ENCODE measurements at places on chromosomes 6 and 20. TPM values are rescaled to one million over a fixed set of nuclear protein-coding genes. Genes with fewer than 3 reads are reported as not detected.

DNA sequence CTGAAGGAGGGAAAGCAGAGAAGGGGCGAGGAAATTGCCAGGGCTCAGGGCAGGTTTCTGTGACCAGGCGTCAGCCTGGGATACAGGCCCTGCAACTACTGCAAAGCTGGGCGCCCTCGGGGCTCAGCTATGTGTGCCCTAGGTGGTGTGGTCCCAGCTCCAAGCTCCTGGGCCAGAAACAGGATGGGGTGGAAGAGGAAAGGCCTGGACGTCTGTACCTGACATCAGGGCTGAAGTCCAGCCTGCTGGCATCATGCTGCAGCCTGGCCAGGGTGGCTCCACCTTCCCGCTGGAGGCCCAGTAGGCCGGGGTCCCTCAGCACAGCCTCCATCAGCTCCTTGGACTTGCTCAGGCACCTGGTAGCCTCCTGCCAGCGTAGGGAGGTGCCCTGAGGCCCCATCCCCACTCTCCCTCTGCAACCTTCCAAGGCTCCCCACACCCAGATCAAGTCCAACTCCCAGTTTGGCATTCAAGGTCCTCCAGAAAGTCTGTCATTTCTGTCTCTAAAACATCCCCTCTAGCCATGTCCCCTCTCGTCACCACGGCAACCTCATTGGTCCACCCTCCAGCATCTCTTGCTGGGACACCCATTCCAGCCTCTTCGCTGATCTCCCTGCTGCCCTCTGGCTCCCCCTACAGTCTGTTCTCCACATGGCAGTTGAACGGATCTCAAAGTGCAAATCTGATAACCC is 38.2 kb downstream of the KIAA1755 start:
- no peaks in the 10 kb centered on the region for H3K36me3 ChIP-seq
- no peak overlapping the region for H3K27ac ChIP-seq
- H3K27me3 ChIP-seq, result no peaks in the 10 kb centered on the region
- peak; percentile 83 for DNase-seq

- H3K4me3 ChIP-seq, result no peak overlapping the region
- H3K27ac ChIP-seq, result peak overlapping the region; percentile 68
- H3K27me3 ChIP-seq, result no peaks in the 10 kb centered on the region
- H3K36me3 ChIP-seq, result no peaks in the 10 kb centered on the region
- no peak for DNase-seq
Observed at GRCh38 chr20:44646023-44646640, 5.4 kb downstream of the ADA start.

DNA sequence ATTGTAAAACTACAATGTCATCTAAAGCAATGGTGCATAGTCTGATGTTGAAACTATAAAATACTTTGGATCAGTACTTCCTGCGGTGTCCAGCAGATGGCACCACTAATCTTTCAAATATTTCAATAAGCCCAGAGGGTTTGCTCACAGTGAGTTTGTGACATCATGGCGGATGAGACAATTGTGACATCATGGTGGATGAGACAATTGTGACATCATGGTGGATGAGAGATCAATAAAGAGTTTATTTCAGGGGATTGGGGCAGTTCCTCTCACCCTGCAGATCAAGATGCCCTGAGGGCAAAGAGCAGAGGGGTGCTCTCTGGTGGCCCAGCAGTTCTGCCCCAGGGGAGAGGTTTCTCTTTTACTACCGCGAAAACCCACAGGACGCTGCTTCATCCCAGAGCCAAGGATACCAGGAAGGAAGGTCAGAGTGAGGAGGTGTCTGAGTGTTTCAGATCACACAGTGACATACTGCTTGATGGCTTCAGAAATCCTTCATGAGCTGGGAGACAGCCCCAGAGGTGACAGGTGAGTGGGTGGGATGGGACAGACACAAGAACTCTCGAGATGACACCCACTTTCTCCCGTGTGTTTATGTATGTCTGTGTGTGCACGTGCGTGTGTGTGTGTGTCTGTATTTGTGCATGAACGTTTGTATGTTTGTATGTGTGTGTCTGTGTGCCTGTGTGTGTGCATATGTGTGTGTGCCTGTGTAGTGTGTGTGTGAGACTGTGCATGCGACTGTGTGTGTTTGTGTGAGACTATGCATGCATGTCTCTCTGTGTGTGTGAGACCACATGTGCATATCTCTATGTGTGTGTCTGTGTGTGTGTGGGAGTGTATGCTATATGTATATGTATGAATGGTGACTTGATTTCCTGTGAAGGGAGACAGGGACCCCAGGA is 7.3 kb upstream of the ULBP2 start:
- no peak overlapping the region for H3K27ac ChIP-seq
- H3K27me3 ChIP-seq, result peaks cover 74% of the 10 kb centered on the region
- no peak for DNase-seq
- H3K4me3 ChIP-seq, result no peak overlapping the region
- H3K36me3 ChIP-seq, result peaks cover 4% of the 10 kb centered on the region
- H3K4me1 ChIP-seq, result peaks cover 10% of the 10 kb centered on the region

PRR18 gene
- 0.70 TPM for total RNA-seq

MPIG6B gene
- not detected for total RNA-seq
